ENCODE measurements at places on chromosomes 11 and 22. TPM values are rescaled to one million over a fixed set of nuclear protein-coding genes. Genes with fewer than 3 reads are reported as not detected.

PNPLA5 gene
- not detected for polyA plus RNA-seq

FAM111B gene
- polyA plus RNA-seq, result 11.1 TPM

BRD1 gene
- polyA plus RNA-seq, result 33.2 TPM

LRRC10B gene
- 0.22 TPM for polyA plus RNA-seq

- H3K27me3 ChIP-seq, result no peaks in the 10 kb centered on the region
- no peak overlapping the region for H3K4me3 ChIP-seq
- no peaks in the 10 kb centered on the region for H3K4me1 ChIP-seq
- H3K36me3 ChIP-seq, result no peaks in the 10 kb centered on the region
Measured at GRCh38 chr11:85595285-85595884, 31.8 kb downstream of the DLG2 start.

DNA sequence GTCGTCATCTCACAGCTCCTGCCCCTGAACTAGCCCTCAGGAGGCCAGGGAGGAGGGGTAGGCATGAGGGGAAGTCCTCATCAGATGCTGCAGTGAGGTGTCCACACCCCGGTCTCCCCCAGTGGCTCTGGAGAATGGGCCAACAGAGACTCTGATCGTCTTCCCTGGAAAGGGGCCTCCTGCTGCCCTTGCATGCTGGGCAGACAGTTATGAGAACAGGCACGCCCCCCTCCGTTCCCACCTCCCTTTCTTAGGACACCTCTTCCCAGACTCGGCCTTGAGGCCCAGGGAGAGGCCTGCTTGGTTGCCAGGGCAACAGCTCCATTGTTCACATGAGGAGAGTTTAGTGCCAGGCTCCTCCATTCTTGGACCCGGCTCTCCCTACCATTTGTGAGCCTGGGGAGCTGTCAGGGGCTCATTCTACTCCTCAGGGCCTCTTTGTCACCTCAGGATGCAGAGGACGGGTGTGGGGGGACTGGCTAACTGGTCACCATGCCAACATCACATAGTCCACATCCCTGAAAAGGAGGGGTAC, 157.7 kb downstream of the TTC17 start:
- no peaks in the 10 kb centered on the region for H3K36me3 ChIP-seq
- DNase-seq, result no peak
- no peak overlapping the region for H3K4me3 ChIP-seq
- no peaks in the 10 kb centered on the region for H3K4me1 ChIP-seq

- no peaks in the 10 kb centered on the region for H3K36me3 ChIP-seq
- H3K27me3 ChIP-seq, result no peaks in the 10 kb centered on the region
- peak within 1 kb of the TSS; percentile 34 for H3K4me3 ChIP-seq
- peak; percentile 97 for DNase-seq
Measured at GRCh38 chr22:38981992-38982927, at the start of gene APOBEC3B. TSS of gene APOBEC3B (plus strand) at chr22:38982347. CDS start at chr22:38982454, 107 bp downstream.

GRCh38 chr22:48310289-48310688, 1517.4 kb downstream of the BRD1 start:
- H3K27me3 ChIP-seq, result no peaks in the 10 kb centered on the region
- no peak overlapping the region for H3K27ac ChIP-seq
- DNase-seq, result no peak
- H3K4me1 ChIP-seq, result no peaks in the 10 kb centered on the region

- H3K4me1 ChIP-seq, result no peaks in the 10 kb centered on the region
- peak overlapping the region; percentile 22 for H3K27ac ChIP-seq
- H3K36me3 ChIP-seq, result no peaks in the 10 kb centered on the region
- DNase-seq, result no peak
- H3K4me3 ChIP-seq, result no peak overlapping the region
- H3K27me3 ChIP-seq, result no peaks in the 10 kb centered on the region
Measured at GRCh38 chr22:39266398-39267030, 21.7 kb upstream of the PDGFB start.

- no peaks in the 10 kb centered on the region for H3K36me3 ChIP-seq
- DNase-seq, result no peak
- H3K4me1 ChIP-seq, result no peaks in the 10 kb centered on the region
- H3K4me3 ChIP-seq, result no peak overlapping the region
Measured at GRCh38 chr11:120255519-120255866, 15.6 kb downstream of the POU2F3 start.

Data from small intestine (tissue), 16 donors.